ENCODE measurements at places on chromosomes 5 and 9.

GRCh38 chr5:132962429-132963021 is 909 bp downstream of the AFF4 start:
- no peak for DNase-seq

DNA sequence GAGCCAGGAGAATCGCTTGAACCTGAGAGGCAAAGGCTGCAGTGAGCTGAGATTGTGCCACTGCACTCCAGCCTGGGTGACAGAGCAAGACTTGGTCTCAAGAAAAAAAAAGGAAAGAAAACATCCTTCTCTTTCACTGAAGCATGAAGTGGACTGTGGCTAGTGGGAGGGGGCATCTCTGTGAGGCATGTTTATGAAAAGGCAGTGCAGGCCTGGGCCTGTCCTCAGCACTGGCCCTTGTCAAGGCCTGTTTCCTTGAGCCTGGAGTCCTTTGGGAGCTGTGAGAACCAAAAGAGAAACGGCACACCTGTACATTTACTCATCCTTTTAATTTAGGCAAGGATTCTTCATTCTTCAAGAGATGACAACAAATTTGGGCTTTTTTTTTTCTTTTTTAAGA is 18.3 kb upstream of the FUBP3 start:
- DNase-seq, result no peak

DNA sequence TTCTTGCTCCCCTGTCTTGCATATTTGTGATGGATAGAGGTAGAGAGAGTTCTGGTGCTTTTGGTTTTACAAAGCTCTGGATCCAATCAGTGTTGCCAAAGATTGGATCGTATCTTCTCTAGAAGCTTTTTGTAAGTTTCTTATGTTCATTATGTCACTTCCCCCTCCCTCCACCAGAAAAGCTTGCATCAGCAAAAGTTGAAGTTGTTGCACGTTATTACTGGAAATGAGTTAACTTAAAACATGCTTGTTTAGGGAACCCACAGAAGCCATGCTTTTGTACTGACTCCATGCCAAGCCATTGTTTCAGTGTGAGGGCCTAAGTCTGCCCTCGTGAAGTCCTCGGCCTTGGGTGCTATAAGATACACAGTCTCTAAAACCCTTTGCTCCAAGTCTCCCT is 186.5 kb downstream of the ERCC6L2 start:
- no peak for DNase-seq

- DNase-seq, result no peak
These were observed 197.3 kb upstream of the ADAMTS16 start for GRCh38 chr5:4942831-4943178.

DNA sequence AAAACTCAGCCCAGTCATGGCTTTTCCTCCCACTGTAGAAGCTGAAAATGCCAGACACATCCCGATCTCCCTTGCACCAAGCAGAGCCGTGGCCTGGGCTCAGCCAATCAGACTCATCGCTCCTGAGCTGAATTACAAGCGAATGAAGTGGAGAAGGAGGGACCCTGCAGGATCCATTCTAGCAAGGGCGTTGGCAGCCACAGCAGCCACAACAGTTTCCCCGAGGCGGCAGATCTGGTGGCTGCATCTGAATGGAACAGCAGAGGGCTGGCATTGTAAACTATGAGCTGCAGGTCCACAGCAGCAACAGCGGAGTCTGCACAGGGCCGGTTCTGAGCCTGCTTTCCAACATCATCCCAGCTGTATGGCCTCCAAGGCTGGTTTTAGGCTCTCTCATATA is 23.8 kb downstream of the ALG2 start:
- no peak for DNase-seq

DNA sequence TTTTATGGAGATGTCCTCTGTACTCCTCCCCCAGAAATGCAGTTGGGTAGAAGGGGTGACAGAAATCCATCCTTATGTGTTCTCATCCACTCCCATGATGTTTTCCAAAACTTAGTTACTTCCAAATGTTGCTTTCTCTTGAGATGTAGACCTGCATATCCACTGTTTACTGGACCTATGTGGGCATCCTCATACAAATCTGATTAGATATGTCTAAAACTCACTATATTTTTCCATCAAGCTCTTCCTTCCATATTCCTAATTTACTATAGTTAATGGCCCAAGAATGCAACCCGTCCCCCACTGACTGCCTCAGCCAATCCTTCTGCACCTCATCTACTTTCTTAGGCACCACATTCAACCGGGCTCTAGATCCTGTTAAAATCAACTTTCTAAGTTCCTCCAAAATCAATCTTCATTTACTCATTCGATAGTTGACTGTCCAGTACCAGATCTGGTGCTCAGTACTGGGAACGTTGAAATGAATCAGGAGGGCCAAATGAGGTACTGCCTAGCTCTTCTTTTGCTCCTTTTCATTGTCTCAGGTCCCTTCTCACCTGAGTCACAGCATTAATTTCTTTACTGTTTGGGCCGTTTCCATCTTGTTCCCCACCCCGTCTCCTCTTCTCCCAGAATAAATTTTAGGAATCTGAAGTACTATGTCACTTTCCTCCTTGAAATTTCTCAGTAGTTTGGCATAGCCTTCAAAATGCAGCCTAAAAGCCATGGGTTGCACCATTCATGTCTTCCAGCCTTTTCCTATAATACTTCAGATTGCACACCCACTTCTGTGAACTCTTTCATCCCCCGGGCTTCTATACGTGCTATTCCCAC is 7.9 kb downstream of the PLK2 start:
- DNase-seq, result no peak

DNA sequence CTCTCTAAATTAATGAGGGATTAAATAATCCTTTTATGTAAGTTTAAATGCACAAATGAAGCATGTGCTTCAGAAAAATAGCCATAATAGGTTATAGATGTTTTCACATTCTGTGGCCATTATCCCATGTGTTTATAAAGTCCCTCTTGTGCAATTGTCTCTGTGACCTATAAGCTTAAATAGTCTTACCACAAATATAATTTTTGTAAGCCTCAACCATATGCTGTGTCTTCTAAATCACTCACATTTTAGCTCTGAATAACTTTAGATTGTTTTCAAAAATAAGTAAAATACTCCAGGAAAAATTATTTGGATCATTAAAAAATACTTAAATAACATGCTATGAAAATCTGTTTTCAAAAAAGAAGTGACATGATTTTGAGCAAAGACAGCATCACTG is 1894.7 kb downstream of the MAT2B start:
- DNase-seq, result no peak

GRCh38 chr5:171622010-171622409 is 163.6 kb upstream of the SMIM23 start:
- DNase-seq, result no peak

DNA sequence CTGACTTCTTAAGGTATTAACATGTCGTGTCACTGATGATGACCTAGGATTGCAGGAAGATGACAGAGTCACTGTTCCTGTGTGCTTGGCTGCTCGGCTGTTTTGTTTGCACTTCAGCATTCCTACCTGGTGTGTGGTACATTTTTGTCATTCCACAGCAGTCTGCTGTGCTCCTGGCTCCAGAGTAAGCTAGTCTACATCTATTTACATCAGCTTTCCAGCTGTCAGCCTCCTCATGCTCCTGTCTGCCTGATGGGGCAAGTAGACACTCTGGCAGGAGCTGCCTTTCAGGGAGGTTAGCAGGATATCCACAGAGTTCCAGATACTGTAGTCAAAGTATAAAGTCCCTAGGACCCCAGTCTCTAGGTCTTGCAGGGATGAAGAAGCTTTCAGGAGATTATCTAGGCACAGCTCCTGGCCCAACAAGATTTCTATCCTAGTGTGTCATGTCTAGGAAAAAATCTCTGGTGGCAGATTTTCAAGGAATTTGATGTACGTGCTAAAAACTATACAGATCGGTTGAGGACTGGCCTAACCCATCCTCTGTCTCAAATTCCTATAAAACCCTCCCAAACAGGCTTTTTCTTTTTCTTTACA is 28.4 kb downstream of the RUSC2 start:
- DNase-seq, result no peak

GRCh38 chr9:127437497-127438264 is 13.5 kb downstream of the ZNF79 start:
- no peak for DNase-seq

GRCh38 chr5:92769978-92770377 is 811.0 kb downstream of the NR2F1-AS1 start:
- DNase-seq, result no peak

DNA sequence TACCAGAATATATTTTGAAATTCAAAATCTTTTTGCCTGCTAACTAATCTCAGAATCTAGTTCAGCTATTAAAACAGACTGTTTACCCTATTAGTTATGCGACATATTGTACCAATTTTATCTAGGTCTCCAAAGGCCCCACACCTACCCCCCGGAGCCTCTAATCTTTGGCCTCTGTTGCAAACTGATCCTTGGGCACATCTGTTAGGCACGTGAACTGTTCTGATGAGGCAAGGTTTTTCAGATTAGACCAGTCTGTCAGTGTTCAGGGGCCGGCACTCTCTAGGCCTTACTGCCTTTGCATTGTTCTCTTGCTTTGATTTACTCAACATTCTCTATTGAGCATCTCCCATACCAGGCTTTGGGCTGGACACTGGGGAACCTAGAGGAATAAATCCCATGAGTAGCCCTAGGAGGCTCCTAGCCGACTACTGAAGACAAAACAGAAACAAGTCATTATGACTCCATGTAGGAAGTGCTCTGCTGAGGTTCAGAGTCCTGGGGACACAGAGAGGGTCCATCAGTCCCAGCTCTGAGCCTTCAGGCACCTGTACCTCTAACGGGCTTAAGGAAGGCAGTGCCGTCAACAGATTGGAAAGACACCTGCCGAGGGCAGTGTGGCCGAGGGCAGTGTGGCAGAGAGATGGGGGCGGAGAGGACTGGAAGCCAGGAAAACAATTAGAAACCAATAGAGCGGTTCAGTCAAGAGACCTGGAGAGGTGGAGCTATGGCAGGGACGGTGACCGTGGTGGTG is 245.1 kb downstream of the AOPEP start:
- no peak for DNase-seq

DNA sequence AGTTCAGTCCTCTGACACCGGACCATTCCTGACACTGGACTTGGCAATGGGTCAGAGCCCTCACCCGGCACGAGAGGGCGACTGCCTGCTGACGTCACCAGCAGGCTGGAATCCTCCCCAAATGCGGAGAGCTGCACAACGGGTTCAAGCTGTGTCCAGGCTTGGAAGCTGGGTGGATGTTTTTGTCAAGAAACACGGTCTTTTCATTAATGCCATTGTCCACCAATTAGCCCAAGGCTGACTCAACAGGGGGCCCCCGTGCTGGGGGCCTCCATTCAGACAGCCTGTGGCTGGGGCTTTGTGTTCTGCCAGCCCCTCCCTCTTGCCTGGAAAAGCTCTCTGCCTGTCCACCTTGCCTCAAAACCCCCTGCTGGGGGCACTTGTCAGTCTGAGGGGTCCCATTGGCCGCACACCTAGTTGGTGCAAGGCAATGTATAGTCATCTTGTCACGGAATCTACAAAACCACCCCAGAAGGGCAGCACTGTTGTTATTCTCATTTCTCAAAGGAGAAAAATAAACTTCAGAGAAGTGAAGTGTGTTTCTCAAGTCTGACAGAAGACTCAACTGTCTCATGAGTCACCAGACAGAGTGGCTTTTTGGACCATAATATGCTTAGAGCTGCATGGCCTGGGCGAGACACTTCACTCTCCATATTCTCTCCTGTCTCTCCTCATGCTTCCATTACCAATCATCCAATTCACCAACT is 24.6 kb downstream of the NDUFA8 start:
- DNase-seq, result no peak

GRCh38 chr9:34988218-34989002 is 1.1 kb upstream of the DNAJB5 start:
- no peak for DNase-seq

- DNase-seq, result no peak
These were observed 23.5 kb upstream of the GHR start for GRCh38 chr5:42399702-42400101.

DNA sequence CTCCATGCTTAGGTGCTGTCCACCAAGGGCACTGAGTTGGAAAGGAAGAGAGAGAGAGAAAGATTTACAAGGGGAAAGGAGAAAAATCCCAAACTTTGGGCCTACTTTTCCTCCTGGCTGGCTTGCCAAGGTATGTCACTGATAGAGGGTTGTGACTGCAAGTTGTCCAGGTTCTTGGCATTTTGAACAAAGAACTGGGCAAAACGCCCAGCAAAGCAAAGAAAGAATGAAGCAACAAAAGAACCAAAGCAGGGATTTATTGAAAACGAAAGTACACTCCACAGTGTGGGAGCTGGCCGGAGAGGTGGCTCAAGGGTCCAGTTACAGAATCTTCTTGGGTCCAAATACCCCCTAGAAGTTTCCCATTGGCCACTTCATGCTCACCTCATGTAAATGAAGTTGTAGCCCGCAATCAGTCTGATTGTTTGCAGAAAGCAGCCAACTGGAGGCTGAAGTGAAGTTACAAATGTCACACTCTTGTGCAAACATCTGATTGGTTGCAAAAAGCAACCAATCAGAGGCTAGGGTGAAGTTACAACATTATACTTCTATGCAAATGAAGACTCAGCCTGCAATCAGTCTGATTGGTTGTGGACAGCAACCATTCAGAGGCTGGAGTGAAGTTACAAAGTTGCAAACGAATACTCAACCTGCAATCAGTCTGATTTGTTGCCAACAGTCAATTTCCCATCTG is 263.5 kb downstream of the YTHDC2 start:
- no peak for DNase-seq

DNA sequence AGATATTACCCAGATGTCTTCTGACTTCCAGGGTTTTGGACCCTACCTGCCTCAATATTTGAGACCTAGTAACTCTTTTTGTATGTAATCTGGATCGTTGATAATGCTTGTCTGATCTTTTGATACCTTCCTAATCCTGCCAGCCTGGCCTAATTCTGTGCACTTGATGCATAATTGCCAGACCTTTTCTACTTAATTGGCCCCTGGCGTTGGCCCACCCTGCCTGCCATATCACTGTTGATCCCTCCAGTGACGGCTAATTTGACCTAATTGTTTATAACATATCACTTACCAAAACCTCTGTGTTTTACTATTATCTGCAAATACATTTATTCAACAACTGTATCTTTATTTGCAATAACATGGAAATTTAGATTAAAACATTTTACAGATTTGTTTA is 49.0 kb downstream of the SLC44A1 start:
- DNase-seq, result no peak

GRCh38 chr9:80485420-80486250 is 913.9 kb downstream of the TLE4 start:
- DNase-seq, result no peak

- DNase-seq, result no peak
These were observed 14.3 kb upstream of the MGAT1 start for GRCh38 chr5:180816608-180817534.

- no peak for DNase-seq
These were observed 366.4 kb downstream of the PSAT1 start for GRCh38 chr9:78663369-78663768.

DNA sequence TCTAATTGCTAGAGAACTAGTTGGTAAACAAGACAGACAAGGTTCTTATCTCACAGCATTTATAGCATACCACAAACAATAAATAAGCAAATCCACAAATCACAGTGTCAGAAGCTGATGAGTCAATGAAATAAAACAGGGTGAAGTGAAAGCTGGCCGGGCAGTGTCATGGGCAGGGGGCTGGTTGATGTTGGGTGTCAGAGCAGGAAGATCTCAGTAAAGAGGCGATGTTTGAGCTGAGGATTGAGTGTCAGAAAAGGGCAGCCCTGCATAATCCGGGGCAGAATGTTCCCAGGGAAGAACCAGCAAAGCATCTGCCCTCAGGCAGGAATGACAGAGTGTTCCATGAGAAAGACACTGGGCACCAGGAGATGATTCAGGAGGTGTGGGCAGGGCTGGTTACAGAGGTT is 183.4 kb downstream of the GOLPH3 start:
- no peak for DNase-seq

Data from type B pancreatic cell (in vitro differentiated cells).